WTC11 (cell line): ENCODE measurements at places on chromosomes 4 and X. TPM values are rescaled to one million over a fixed set of nuclear protein-coding genes. Genes with fewer than 3 reads are reported as not detected.

CEP135 gene
- 11.3 to 13.6 TPM (median 12.9 TPM) in 3 replicates for total RNA-seq

NUDT11 gene
- total RNA-seq, result 24.3 to 27.8 TPM (median 25.1 TPM) in 3 replicates

PNCK gene
- total RNA-seq, result 8.6 to 14.3 TPM (median 12.1 TPM) in 3 replicates

CENPC gene
- total RNA-seq, result 17.7 to 20.3 TPM (median 19.1 TPM) in 3 replicates

SSX7 gene
- not detected in 3 replicates for total RNA-seq

LINC00632 gene
- 29.7 to 43.6 TPM (median 42.0 TPM) in 3 replicates for total RNA-seq

CSAG3 gene
- 13.0 to 14.1 TPM (median 13.2 TPM) in 3 replicates for total RNA-seq

ARHGAP4 gene
- total RNA-seq, result 52.1 to 66.9 TPM (median 65.3 TPM) in 3 replicates

SMIM10 gene
- total RNA-seq, result 1.3 to 1.8 TPM (median 1.5 TPM) in 3 replicates

ARFIP1 gene
- total RNA-seq, result 29.2 to 35.3 TPM (median 31.2 TPM) in 3 replicates

CORIN gene
- total RNA-seq, result 0.14 to 0.33 TPM (median 0.25 TPM) in 3 replicates

PRRG1 gene
- total RNA-seq, result 6.7 to 8.1 TPM (median 7.1 TPM) in 3 replicates
